Fibroblast of skin of back (primary cell): ENCODE measurements at places on chromosomes 11 and 22.
A peak's percentile ranks its signal among the peaks of the same experiment; 100 is the strongest.

DNA sequence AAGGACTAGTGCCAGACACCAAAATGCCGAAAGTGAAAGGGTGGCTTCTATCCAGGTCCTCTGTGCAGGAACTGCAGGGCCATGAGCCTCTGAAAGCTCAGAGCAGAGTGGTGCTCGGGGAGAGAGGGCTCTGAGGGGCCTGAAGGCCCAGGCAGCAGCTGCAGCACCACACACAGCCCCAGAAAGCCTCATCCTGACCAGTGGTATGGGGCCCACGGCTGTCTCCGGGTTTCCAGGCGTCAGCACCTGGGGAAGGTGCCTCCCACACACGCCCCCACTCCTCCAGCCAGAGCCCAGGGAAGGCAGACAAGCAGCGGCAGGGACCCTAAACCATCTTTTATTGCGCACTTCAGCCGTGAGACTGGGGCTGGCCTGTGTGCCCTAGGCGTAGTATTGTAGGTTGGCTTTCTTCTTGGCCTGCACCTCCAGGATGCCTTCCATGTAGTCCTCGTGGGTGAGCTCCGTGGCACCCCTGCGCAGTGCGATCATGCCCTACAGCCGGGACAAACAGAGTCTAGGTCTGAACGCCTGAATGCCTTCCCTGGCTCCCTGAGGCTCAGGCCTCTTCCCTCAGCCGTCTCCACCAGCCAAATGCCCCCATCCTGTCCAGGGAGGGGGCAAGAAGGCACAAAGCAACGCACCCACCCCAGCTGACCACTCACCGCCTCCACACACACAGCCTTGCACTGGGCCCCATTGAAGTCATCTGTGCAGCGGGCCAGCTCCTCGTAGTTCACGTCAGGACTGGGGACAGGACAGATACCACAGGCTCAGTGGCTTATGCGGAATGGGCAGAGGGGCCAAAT lies 7.6 kb downstream of the PSMC3 start:
- no peak for DNase-seq

DNA sequence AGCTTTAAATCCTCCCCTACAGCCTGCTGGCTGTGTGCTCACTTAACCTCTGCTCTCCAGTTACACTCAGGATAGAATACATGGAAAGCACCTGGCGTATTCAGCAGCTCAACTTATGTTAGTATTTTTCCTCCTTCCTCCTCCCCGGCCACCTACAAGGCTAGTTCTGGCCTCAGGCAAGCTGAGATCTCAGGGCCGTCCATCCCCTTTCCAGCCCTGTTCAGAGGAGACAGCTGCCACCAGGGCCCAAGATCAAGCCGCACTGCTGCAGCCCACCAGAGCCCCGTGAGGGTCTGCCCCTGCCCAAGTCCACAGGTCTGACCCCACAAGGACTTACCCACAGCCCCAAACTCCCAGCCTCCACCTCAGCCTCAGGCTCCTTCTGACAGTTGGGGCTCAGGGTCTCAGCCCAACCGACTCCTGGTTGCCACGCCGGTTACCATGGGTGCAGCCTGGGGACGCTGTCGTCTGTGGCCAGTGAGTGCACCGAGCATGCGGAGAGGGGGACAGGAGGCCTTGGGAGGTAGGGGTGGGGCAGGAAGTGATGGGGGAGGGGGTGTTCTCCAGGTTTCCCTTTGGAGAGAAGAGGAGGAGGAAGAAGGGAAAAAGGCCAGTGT lies at the start of gene C11orf16:
C11orf16 (minus strand) TSS at position 384 of the 617 bp plus-strand sequence. CDS start 639 bp downstream, outside the sequence.
- no peak for DNase-seq

DNA sequence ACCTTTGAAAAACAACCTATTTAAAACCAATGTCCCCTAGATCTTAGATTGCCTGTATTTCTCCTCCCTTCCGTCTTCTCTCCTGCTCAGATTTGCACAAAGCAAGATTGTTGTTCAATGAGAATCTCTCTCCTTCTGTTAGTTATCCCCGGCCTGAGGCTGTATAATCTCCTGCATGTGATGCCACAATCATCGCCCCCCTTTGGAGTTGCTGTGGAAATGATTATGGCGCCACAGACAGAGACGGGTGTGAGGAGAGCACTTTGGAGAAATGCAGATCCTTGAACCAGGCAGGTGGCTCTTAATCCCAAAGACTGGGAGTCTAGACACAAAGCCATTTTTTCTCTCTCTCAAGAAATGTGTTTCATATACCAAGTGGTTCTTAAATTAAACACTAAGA lies 941.3 kb downstream of the OPCML start:
- DNase-seq, result no peak

GRCh38 chr22:35844886-35845285 lies 127.2 kb downstream of the APOL5 start:
- DNase-seq, result no peak

GRCh38 chr11:77075425-77075905 lies 8.7 kb downstream of the CAPN5 start:
- no peak for DNase-seq

GRCh38 chr11:20112291-20113148 lies 47.8 kb downstream of the DBX1 start:
- DNase-seq, result peak; percentile 96

- no peak for DNase-seq
These were observed 44.0 kb upstream of the AKIP1 start for GRCh38 chr11:8867035-8867434.

DNA sequence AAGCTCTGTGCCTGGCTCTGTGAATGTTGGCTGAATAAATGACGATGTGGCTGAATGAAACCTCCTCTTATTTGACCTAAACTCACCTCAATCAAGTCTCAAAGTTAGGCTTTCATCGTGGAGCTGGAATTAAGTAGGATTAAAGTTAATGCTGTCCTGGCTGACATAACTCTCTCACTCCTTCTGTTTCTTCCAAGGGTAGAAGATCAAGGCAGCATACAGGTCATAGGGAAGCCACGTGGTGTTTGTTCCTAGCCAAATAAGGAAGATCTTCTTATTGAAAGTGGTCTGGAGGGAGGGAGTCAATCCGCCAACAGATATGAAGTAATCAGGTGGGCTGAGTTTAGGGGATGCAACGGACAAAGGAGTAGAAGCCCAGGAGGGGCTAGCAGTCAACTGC lies 59.5 kb downstream of the TRIM29 start:
- DNase-seq, result no peak

DNA sequence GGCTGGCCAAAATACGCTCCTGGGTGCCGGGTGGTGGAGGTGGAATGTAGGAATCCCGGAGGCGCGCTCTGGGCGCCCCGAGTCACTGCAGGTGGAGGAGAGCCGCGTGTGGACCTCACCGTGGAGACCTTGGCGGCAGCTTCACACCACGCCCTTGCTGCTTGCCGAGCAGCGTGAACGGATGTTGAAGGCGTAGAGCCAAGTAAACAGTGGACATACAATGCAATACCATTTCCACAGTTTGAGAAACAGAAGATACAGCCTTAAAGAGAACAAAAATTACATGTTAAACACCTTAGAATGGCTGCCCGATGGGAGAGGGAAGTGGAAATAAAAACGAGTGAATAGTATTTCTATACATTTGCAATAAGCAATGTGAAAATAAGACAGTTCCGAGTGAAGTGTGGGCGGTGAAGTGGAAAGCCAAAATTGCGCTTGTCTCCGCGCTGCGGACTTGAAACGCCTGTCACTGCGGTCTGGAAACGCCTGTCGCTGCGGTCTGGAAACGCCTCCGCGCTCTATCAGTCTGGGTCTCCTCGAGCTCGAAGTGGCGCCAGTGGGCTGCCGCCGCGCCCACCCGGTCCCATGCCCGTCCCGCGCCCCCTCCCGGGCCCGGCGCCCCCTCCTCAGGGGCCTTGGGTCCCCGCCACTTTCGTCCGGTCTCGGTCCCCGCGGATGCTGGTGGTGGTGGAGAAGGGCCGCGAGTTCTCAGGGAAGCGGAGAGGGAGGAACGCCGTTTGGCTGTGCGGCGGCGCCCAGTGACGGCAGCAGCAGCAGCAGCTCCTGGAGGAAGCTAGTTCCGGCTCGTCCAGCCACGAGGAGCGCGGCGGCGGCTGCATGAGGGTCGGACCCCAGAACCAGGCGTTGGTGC lies 1.6 kb downstream of the NCR3LG1 start:
- DNase-seq, result peak; percentile 78

DNA sequence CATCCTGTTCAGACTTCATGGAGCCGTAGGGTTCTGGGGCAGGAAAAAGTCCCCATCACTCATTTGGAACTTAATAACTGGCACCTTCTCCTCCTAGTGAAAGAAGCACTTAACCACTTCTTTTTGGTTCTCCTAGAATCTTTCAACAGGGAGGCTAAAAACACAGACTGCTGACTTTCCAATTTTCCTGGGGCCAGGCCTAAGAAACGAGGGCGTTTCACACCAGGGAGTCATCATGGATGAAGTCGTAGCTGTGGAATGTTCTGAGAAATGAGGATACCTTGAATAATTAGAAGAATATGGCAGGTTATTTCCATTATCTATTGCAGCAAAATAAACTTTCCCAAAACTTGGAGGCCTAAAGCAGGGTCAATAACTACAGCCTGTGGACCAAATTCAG lies 26.0 kb upstream of the API5 start:
- DNase-seq, result no peak
